Right cardiac atrium (tissue), 5 donors: ENCODE measurements at places on chromosomes 3 and 15.
A peak's percentile ranks its signal among the peaks of the same experiment; 100 is the strongest.

GRCh38 chr15:83449250-83449671 is 2.1 kb downstream of the SH3GL3 start:
- DNase-seq = no peak

DNA sequence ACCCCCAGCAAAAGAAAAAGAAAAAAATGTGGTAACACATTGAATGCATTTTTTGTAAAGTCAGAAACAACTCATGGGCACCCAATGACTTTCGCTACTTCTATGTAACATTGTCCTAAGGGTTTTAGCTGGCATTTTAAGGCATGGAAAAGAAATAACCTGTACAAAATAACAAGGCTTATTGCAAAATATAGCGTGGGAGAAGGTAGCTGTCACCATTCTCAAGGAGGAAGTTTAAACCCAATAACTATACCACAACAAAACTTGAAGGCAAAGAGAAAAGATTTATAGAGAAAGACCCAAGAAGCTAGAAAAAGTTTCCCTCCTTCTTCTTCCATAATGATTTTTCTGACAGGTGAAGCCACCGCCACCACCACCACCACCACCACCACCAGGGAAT is 55.7 kb upstream of the ACP3 start:
- DNase-seq = no peak

DNA sequence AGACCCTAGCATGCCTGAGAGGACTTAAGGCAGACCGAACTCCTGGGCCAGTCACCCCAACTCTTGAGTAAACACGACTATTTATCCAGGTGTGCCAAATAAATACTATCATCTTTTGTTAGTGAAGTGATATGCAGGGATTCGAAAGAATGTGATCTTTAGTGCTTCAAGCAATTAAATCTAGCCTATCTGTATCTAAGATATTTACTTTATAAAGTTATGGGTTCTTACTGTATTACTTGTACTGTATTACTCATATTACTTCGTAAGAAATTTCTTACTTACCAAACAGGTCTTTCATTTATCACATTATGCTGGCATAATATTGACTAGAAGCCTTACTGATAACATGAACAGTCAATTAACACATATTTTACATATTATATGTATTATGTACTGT is 211.6 kb upstream of the NECTIN3 start:
- DNase-seq = no peak

DNA sequence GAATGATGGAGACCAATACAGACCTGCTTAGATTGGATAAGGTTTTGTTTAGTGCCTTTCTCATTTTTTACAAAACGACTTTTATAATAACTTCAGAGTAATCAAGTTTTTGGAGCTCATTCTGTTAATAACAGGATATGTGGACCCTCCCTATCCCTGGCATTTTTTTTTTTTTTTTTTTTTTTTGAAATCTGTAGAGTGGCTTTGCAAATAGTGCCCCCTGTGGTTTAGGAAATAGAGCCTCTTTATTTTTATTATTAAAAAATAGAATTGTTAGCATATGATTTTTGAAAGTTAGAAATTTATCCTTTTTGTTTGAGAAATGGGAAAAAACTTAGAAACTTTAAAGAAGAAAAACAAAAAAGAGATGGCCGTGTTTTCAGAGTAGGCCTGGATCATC is 11.4 kb downstream of the SKIL start:
- no peak for DNase-seq

- DNase-seq = no peak
These were observed 17.6 kb downstream of the CCR5AS start for GRCh38 chr3:46389306-46389705.

DNA sequence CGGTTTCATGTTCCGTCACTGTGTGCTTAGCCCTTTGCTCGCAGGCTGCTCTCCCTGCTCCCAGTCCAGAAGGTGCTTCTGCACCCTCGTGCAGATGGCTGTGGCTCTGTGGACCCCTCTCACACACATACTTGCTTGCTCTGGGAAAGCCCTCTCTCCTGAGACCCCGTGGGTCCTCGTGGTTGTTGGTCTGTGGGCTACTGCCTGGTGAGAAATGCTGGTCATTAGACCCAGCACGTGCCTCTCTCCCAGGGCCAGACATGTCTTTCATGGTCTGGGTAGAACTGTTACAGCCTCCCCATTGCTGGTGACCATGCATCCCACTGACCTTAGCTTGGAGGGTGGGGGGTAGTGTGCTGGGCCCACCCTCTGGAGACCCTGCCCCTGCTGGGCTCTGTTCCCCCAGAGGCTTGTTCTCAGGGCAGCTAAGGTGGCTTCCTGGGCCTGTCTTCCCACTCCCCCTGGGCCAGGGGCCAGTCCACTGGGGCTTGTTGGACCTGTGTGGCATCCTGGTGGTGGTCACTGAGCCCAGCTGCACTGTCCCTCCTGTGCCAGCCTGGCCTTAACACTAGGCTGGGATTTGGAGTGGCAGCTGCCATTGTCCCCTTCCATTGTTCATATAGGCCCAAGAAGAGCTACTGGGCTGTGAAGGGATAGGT is 10.6 kb downstream of the C15orf39 start:
- no peak for DNase-seq

DNA sequence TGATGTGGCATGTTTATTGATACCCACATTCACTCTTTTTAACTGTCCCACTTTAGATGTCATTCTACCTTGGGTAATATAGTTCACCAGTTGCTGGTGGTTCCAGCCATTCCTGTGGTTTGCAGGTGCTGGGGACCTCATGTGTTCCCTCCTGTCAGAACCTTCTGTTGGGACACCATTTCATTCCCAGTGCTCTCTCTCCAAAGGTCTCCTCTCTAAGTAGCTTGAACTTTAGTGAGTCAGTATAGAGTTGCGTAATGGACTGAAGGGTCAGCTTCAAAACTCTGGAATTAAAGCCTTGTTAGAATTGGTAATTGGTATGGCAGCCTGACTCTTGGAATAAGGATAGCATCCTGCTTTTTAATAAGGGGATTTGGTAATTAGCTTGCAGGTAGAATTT is 108.5 kb downstream of the PLCL2 start:
- no peak for DNase-seq

- no peak for DNase-seq
These were observed 99.1 kb downstream of the ADCY5 start for GRCh38 chr3:123349566-123350435.

- no peak for DNase-seq
These were observed 239.9 kb downstream of the NFKBIZ start for GRCh38 chr3:102089239-102089638.

DNA sequence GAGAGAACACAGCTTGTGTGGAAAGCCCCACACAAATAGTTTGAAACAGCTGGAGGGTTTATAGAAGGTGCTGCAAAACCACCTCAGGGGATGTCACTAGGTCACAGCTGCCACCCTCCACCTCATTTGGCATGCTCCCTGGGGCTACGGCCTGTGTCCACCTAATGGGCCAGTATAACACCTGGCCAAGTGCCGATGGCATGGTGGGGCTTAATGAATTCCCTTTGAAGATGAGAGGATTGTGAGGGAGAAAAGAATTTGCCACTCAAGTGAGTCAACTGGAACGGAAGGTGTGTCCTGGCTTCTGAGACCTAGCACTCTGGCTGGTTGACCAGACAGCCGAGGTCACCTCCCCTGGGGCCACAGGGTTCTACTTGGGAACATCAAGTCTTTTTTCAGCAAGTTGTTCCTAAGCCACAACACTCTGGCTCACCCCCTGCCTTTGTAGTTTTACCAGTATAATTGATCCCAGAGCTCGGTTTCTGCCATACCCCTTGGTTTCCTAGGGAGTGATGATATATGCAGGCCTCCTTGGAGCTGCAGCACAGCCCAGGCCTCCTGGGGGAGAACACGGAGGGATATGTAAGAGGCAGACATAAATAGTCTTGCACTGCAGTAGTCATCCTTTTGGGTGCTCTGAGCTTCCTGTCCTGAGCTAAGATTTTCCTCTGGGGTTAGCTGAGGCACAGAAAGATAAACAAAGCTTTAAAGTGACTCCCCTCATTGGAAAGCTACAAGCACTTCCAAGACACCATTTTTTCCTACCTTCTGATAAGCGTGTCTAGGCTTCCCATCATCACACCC is 178.2 kb upstream of the LPP start:
- peak; percentile 50 for DNase-seq

DNA sequence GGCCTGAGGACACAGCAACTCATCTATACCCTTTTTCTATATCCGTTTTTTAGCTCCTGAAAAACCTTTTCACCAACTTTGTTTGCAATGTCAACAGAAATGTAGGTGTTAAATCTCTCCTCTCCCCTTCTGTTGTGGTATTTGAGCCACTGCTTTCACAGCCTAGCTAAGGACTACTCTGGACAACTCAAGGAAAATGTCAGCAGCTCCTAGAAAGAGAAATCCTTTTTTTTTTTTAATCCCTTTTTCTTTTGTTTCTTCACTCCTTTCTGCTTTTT is 176.6 kb downstream of the KLHL25 start:
- no peak for DNase-seq

DNA sequence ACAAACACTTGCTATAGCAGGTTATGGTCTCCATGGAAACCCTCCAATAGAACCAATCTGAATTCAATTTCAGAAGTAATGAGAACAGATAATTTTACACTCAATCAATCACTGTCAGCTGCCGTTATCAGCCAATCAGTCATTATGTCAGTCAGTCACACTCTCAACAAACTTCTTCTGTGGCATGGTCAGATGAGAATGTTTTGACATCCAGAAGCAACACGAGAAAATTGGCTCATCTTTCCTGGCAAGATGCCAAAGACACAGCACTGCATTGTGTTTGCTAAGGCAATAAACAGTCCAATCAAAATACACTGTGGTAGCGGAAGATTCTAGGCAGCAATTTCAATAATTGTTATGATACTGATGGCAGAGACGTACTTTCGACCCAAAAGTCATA is 190.7 kb downstream of the RORA start:
- DNase-seq = no peak

DNA sequence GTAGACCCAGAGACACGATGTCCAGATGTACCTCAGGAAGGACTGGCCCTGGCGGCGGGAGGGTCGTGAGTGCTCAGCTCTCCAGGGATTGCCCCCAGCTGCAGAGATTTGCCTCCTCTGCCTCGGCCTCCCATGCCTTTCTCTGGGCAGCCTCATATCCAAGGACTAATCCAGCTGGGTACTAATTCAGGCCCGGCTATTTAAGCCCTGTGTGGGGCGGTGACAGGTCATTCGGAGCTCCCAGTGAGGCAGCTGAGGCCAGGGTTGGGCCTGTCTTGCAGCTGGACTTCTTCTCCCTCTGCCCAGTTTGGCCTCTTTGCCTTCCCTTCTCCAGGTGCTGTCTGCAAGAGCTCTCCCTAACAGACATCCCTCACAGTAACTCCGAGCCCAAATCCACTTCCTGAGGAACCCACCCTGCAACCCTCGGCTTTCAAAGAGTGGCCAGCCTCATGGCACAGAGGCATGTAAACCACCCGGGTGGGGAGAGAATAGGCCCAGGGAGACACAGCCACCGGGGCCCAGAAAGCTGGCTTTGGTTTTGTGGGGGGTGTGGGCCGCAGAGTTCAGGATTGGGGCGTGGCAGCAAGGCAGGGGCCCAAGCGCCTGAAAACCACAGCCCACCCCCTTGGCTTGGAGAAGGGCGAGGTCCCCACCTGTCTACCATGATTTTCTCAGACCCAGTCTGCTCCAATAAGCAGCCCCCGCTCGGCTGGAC is 85.8 kb downstream of the PPCDC start:
- no peak for DNase-seq

- DNase-seq = no peak
These were observed 56.2 kb downstream of the QTRT2 start for GRCh38 chr3:114112696-114113095.

- no peak for DNase-seq
These were observed 135.6 kb downstream of the OPA1 start for GRCh38 chr3:193728429-193729087.

DNA sequence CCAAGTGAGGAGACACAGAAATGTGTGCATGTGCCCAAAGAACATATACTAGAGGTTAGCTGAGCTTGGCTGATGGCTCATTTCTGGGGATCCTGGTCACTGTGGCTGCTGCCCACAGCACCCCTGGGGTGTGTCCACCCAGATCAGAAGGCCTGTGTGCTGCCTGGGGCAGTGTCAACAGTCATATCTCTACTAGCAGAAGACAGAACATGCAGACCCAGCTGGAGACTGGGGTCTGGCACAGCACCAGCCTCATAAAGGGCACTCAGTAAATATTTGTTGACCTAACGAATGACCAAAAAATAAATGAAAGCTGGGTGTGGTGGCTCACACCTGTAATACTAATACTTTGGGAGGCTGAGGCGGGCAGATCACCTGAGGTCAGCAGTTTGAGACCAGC is 16.4 kb downstream of the CHRNA3 start:
- DNase-seq = no peak

- peak; percentile 16 for DNase-seq
These were observed 206.6 kb downstream of the GBE1 start for GRCh38 chr3:81554801-81555200.

DNA sequence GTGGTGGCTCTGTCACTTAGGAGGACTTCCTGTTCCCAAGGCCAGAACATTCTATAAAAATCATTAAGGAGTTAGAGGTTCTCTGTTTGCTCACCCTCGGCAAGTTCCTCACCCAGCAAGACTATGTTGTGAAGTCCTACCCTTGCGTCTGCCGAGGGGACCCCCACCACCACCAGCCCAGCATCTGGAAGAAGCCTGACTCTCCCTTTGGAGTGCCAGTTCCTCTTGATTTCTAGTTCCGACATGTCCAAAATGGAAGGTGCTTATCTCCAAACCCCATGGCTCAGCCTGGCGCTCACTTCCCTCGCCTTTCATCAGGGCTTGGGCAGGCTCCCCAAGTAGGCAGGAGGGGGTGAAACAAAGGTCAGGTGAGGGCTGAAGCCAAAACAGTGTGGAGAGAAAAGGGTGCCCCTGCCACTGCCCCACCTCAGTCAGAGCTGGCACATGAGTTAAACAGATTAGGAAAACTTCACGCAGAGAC is 41.0 kb downstream of the BHLHE40 start:
- no peak for DNase-seq

DNA sequence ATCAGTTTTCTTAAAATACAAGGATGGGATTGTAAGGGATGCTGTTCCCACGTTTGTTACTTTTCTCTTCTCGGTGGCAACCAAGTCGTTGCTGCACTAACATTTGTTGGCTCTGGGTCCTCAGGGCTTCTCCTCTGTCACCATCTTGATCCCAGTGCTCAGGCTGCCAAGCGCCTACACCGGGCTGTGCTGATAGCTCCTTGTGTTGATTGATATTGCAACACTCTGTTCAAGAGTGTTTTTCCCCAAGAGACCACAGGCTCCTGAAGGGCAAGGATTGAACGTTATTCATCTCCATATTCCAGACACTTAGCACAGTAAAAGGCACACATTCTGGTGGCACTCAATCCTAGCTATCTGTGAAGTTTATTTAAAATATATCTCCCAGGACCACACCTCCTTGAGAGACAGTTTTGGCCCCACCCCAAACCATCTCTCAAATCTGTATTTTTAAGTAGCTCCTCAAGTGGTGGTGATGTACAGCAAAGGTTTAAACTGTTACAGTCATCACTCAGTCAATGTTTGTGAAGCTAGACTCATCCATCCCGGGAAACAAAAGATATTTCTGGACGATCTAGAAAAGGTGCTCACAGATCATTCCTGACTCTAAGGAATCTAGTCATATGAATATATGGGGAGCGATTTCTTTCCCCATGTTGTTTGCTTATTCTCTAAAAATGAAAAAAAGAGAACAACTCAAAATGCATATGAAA is 38.5 kb upstream of the FOXP1 start:
- DNase-seq = no peak

GRCh38 chr15:38994310-38994709 is 429.7 kb upstream of the RASGRP1 start:
- DNase-seq = no peak

- DNase-seq = no peak
These were observed 18.6 kb upstream of the FSTL1 start for GRCh38 chr3:120469440-120469839.
